RPMI7951 (cell line): ENCODE measurements at places on chromosomes 7 and 10.

DNA sequence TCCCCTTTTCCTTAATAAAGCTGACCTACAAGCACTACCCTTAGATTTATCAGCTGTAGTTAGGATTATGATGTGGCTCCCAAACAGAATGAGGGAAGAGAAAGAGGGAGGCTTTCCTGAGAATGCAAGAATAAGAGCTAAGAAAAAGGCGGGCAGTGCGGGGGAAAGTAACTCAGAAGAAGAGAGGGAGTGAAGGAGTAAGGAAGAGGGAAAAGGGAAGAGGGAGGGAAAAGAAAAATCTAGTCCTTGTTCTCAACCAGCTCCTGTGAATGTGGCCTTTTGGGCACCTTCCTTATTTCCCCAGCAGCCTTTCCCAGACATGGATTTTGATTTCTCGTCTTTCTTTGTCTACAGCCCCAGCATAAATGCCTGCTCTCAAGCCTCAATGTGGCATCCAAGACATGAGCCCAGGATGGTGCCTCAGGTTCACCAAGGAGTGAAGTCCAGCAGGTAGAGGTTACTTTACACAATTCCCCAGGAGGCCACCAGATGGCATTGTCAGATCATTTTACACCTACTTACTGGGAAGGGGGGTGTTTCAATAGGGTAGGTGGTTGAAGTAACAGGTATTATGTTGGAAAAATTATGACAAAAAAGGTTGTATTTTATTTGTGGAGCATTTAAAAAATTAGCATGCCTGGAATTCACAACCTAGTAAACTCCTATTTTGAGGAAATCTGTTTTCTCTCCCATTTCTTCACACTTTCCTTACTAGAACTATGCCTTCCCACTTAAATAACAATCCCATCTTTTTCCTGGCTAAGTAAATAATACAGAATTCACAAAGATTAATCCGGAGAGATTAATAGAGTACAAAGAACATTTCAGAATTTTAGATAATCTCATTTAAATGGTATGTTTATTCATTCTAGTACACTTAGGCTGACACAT lies 106.5 kb downstream of the HTR7 start:
- DNase-seq: peak; percentile 44

- DNase-seq: no peak
Measured at GRCh38 chr10:103668351-103669242, 175.1 kb downstream of the NEURL1 start.

- no peak for DNase-seq
Measured at GRCh38 chr7:26916336-26916735, 51.9 kb upstream of the SKAP2 start.

GRCh38 chr7:138248609-138249008 lies 172.3 kb downstream of the AKR1D1 start:
- DNase-seq: no peak

DNA sequence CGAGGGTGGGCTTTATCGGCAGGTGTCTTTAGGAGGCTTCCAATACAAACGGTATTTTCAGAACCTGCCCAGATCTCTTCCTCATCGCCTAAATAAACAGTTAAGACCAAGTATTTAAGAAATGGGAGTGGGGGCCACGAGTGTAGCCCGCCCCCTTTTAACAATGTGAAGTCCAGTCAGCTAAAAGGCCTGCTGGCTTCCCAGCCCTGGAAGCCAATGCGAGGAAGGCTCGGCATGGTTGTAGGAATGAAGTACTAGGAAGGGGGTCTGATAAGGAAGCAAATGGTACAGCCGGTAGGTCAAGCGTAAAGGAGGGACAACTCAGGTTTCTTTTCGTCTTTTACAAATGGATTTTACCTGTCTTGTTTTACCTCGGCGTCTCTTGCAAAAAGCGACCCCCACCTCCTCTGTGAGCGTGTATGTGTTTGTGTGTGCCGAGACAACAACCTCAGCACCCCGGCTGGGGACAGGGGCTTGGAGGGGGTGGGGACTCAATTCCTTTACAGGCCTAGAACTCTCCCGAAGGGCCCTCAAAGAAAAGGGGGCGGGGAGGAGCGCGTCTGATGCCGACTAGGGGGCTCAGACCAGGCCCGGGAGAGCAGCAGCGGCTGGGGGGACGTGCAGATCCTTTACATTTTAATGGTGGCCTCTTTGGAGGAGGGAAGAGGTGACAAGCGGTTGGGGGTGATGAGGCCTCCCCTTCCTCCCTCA lies 147.6 kb downstream of the GPR85 start:
- peak; percentile 40 for DNase-seq

DNA sequence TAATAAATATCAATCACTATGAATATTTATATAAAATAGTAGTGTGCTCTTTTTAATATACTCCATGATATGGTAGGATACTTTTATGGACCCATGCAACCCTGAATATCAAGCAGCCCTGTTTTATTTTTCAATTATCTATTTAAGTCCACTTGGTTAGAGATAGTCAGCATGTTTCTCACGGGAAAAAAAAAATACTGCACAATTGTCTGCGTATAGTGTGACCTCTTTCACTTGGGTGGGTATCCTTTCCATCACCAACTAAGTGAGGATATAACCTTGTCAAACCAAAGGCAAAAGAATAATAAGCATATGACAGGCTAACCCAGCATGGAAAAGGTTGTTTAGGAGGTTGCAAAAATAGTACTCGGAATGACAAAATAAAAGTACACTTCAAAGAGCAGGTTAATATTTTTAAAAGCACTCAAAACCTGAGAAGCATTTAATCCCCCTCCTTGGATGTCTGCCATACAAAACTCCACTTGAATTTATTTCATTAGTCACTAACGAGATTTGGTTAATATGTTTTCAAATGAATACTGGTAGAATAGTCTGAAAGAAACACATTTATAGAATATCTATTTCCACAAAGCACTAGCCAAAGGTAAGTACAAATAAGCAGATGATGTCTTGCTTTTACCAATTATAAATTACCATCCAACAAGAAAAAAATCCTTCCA lies 76.5 kb downstream of the IMMP2L start:
- no peak for DNase-seq
